ENCODE measurements at places on chromosomes 6 and 20.

DNA sequence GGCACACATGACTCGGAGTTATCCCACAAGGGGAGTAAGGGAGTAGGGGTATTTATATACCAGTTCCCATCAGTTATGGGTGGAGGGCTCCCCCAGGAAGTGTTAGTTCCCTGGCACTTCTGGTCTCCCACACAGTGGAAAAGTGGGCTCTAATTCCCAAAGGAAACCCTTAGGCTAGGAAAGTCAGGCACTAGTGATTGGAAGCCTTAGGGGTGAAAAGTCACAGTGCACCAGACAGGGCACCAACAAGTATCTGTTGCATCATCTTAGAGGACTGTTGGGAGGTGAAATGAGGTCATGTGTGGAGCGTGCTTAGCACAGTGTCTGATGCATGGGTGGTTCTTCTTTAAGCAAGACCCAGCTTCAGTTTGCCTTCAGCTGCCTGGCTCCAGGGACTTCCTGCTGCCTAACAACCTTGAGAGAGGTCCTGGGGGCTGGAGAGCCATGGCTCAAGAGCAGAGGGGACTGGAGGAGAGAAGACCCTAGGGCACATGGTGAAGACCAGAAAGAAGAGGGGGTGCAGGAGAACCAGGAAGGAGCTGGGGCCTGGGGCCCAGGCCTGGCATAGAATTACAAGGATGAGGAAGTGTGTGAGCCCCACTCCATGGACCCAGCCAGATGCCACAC, 7.5 kb upstream of the FOXP4 start:
- DNase-seq: no peak

DNA sequence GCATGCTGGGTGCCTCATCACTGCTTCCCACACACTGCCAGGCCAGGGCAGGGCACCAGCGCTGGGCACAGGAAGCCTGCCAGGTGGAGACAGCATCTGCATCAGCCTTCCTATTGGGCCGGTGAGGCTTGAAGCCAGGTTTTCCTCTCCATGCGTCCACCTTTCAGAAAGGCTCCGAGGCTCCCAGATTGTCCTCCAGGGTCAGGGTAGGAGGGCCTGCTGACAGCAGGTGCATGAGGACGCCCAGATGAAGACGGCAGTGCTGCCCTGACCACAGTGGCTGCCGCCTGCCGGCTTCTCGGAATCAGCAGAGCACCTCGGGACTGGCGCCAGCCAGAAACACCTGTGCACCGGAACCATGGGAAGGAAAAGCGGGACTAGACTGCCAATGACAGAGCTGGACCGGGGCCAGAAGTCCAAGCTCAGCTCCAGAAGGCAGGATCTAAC, 170.5 kb upstream of the CST7 start:
- DNase-seq: no peak

GRCh38 chr6:100986921-100987320, 105.8 kb upstream of the ASCC3 start:
- no peak for DNase-seq

DNA sequence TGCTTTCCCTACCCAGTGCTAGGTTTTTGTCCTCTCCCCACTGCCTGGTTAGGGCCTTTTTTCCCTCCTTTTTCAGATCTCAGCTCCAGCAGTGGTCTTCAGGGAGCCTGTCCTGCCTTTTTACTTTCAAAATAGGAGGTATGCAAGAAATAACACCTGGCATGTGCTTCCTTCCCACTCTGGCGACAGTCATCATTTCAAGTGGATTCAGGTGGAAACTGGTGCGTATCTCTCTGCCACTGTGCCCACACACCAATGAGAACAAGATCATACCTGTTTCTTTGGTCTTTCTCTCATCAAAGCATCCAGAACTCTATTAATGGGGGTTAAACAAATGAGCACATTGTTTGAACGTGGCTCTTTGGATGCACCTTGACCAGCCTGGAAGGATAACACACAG, 95.7 kb upstream of the GGTLC1 start:
- no peak for DNase-seq

GRCh38 chr6:24051942-24052589, 73.9 kb upstream of the NRSN1 start:
- DNase-seq: no peak

GRCh38 chr6:132812255-132812732, 2.1 kb upstream of the RPS12 start:
- no peak for DNase-seq

GRCh38 chr6:95545686-95546085, 31.6 kb upstream of the MANEA start:
- DNase-seq: no peak

- DNase-seq: no peak
Measured at GRCh38 chr6:93423542-93423941, 4.2 kb upstream of the EPHA7 start.

GRCh38 chr6:36938536-36938935, 16.0 kb upstream of the PI16 start:
- no peak for DNase-seq

DNA sequence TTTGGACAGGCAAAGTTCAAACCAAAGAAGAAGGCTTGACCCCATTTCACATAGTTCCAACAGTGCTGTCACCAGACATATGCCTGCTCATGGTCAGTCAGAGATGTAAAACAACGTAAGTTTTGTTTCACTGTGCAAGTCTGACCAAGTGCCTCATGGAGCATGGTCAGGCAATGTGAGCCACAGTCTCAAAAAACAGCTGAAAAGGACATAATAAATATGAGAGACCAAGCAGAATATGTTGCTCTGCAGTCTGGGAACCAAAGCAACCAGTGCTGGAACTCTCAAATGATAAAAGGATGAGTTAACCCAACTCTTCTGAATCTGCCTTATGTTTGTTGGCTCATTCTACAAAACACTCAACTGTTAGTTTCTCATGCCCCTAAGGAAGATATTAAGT, 39.9 kb upstream of the DST start:
- no peak for DNase-seq

DNA sequence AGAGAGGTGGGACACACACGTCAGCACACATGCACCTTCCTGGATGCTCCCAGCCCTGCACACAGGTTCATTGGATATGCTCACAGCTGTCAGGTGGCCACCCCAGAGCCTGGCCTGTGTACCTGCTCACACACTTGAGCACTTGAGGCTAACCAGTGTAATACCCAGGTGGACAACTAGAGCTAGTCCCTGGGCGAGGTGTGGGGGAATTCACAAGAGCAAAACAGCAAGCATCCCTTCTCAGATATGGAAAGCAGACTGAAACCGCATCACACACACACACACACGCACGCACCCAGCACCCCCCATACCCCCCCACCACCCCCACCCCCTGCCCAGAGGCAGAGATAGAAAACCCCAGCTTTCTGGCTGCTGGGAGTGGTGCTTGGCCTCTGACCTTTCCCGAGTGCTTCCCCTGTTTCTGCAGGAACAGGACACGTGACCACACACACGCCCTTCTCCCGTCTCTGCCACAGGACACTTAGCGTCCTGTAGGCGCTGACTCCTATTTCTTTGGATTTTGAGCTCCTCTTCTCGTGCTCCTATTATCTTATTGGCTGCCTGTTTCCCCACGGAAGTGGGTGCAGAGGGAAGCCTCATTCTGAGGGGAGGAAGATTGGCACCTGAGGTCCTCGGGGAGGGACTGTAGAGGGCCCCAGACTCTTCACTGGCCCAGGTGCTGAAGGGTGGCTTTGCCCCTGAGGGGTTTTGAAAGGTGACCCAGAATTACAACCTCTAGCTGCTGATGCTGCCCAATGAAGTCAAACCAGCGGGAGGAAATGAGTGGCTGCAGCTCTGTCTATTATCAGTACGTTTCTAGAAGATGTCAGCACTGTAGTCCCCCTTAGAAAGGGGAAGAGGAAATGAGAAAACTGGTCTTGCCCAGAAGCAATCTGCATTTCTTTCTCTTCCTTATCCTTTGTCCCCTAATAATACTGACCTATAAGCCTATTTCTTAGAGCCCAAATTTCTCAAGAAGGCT, 65.8 kb downstream of the SYTL3 start:
- DNase-seq: no peak

DNA sequence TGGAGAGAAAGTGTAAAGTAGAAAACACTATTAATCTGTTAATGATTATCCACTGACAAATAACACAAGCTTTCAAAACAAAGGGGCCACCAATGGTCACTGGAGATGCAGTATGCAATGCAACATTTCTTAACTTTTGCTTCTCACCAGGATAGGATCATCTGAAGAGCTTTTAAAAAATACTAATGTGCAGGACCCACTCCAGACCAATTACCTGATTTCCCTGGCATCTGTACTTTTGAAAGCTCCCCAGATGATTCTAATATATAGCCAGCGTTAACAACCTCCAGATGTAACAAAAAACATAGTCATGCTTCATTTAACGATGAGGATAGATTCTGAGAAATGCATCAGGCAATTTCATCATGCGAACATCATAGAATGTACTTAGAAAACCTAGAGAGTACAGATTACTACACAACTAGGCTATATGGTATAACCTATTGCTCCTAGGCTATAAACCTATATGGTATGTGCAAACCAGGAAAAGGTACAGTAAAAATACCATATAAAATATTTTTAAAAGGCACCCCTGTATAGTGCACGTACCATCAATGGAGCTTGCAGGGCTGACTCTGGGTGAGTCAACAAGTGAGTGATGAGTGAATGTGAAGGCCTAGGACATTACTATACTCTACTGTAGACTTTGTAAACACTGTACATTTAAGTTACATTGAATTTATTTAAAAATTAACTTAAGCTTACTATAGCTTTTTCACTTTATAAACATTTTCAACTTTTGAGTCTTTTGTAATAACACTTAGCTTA, 69.2 kb downstream of the ATG5 start:
- no peak for DNase-seq

GRCh38 chr6:3307436-3307835, 48.7 kb downstream of the PSMG4 start:
- DNase-seq: no peak

DNA sequence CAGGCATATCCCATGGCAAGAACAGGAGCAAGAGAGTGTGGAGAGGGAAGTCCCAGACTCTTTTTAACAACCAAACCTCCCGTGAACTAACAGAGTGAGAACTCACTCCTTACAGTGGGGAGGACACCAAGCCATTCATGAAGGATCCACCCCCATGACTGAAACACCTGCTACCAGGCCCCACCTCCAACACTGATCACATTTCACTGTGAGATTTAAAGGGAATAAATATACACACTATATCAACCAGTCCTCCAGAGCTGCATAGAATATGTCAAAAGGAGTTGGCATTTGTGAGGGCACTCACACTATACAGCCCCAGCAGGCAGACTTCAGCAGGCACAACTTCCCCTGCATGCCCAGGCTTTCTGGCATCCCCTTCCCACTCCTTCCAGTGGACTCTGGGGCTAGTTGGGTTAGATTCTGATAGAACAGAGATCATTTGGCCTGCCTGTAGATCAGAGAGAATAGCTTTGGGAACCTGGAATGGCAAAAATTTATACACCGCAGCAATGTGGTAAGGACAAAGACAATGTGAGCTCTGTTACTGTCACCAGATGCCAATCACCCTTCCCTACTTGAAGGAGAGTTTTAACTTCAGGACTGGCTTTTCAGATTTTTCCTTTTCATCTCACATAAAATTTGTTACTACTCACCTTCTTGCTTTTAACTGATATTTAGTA, 25.2 kb upstream of the TENT5A start:
- no peak for DNase-seq

DNA sequence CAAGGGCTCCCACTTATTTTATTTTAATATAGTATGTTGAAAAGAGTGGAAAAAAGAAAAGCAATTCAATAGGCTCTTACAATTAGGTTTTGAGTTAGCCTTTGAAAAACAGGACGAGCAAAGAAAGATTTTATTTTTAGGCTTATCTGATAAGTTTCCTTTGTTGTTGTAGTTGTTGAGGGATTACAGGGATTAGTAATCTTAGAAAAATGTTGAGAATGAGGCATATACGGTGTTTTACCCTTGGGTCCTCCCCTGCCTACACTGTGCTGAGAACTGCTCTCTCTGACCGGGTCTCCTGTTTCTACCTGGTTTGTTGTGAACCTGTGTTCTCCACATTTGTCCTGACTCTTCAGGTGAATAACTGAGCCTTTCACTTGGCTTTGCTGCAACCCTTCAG, 16.7 kb downstream of the TRAPPC3L start:
- DNase-seq: no peak

DNA sequence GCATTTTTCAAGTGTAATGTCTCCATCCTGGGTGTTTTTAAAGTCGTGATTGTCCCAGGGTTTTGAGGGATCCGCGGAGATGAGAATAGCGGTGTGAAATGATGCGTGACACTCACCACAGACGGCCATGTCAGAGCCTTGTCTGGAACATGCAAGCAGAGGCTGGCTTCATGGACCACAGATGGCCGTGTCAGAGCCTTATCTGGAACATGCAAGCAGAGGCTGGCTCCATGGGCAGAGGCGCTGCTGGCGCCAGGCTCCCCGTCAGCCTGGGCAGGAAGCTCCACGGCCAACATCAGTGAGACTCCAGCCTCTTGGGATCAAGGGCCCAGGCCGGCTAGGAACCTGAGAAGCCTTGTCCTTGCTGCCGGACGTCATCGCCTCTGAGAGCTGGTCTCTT, 7.7 kb upstream of the MRGBP start:
- DNase-seq: no peak

GRCh38 chr6:152364866-152365265, 272.3 kb downstream of the SYNE1 start:
- peak; percentile 25 for DNase-seq

DNA sequence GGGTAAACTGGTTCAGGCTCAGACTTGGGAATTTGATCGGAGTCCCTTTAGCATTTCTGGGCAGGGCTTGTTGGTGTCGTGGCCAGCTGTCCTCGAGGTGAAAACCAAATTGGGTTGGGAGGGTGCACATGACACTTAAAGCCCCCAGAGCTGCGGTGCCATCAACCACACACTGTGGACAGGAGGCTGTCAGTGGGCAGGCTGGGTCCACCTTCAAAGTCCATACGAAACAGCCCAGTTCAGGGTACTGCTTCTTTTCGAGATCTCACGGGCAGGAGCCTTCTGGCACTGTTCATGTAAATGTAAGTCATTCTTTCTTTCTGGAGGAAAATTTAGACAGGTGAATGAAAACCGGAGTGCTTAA, 7.0 kb downstream of the SYNJ2 start:
- DNase-seq: no peak

DNA sequence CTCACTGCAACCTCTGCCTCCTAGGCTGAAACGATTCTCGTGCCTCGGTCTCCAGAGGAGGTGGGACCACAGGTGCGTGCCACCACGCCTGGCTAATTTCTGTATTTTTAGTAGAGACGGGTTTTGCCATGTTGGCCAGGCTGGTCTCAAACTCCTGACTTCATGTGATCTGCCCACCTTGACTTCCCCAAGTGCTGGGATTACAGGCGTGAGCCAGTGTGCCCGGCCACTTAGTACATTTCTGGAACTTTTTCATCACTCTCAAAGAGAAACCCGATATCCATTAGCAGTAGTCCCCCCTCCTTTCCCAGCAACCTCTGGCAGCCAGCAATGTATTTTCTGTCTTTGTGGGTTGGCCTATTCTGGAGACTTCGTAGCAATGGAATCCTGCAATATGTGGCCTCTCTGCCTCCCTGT, 109.8 kb downstream of the JARID2 start:
- DNase-seq: no peak

GRCh38 chr6:16769131-16769985, 8.1 kb upstream of the ATXN1 start:
- DNase-seq: peak; percentile 32

DNA sequence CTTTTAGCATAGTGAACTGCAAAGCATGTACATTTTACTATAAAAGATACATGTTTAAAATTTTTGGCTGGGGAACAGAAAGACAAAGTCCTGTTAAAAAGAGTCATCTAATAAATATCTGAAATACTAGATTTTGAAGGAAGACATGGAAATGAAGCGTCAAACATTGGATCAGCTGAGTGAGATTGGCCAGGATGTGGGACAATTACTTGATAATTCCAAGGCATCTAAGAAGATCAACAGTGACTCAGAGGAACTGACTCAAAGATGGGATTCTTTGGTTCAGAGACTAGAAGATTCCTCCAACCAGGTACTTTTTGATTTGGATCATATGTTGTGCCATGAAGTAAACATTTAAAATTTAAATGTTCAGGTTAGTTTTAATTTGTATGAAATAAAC, 162.3 kb downstream of the UTRN start:
- no peak for DNase-seq
